ENCODE measurements at places on chromosomes 1 and 21. TPM values are rescaled to one million over a fixed set of nuclear protein-coding genes. Genes with fewer than 3 reads are reported as not detected.

GRCh38 chr1:6918925-6919511 is 133.8 kb downstream of the CAMTA1 start:
- DNase-seq: no peak

CHRNB2 gene
- total RNA-seq: under 0.01 TPM

DNA sequence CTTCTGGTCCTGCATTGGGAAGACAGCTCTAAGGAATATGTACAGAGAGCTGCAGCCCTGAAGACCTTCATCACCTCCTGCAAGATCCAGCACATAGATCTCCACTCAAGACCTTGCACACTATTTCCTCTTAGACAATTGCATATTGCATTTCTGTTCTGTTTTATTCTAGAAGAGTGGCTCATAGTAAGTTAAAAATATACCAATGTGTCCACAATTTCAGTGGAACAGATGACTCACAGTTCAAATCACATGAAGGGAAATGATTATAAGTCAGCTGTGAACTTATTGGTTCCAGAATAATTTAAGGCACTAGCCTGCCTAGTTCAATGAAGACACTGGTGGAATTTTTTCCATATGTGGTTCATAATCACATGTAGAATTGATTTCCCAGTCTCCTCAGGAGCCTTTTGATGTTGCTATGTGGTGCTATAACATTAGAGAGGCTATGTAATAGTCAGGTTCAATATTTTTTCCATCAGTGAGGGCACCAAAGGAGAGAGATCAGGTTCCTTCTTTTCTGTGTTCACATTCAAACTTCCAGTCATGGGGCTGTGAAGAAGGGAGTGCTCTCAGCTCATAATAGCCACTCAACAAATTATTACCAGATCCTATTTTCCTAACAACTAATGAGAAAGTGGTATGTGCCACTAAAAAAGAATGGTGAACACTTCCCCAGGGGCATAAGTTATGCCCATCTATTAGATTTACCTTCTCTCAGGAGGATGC is 9.8 kb upstream of the AK5 start:
- DNase-seq: peak; percentile 68

CACNA1S gene
- total RNA-seq: not detected

DNA sequence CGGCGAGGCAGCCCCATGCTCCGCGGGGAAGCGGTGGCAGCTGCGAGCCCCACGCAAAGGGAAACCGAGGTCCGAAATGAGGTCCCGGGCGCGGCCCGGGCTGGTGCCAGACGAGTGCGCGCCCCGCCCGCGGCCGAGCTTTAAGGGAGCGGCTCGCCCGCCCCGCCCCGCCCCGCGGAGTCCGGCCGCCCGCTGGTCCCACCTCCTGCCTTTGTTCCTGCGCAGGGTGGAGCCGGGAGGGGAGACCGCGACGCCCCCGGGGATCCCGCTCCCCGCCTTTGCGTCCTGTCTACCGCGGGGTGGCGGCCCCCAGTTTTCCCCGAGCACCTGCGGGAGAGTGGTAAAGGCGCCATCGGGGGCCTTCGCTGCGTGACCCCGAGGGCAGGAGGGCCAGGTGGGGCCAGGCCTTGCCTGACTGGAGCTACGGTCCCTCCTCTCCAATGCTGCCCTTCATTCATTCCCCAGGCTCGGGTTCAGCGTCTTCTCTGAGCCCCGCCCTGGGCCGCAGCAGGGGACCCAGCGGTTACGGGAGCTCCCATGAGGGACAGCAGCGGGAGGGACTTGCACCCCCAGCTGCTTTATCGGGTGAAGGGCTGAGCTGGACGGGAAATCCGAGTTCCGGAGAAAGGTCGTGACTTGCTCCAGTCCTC is at the start of gene HES2:
TSS of gene HES2 (minus strand) at position 116 of the 650 bp plus-strand sequence. CDS start at position 17, 99 bp downstream.
- DNase-seq: no peak

VWA5B1 gene
- total RNA-seq: not detected

- DNase-seq: peak; percentile 19
Observed at GRCh38 chr1:172778456-172779455, 119.9 kb downstream of the FASLG start.

PFKFB2 gene
- 9.0 TPM for total RNA-seq

XCL1 gene
- not detected for total RNA-seq

DNA sequence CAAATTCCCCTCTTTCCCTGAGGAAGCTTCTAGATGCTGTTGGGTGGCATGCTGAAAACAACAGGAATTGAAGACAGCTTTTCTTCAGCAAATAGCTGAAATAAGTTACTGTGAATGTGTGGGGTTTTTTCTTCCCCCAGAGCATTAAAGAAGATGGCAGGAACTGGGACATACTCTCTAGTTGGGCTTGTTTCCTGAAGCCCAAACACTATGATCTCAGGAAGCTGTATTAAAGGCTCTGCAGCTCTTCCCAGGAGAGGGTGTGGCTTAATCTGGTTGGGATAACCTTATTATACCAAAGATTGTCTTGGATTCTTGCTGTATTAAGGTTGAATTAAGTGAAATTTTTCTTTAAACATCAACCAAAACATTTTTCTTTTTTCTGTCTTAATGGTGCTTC is 64.9 kb upstream of the LMO4 start:
- DNase-seq: no peak

Measured in fibroblast of the aortic adventitia (primary cell).